Naive thymus-derived CD8-positive, alpha-beta T cell (primary cell): ENCODE measurements at places on chromosomes 6 and 20. TPM values are rescaled to one million over a fixed set of nuclear protein-coding genes. Genes with fewer than 3 reads are reported as not detected.

GRCh38 chr6:30152910-30153610, 8.0 kb downstream of the TRIM10 start:
- H3K27me3 ChIP-seq, result peaks cover 49% of the 10 kb centered on the region
- no peak overlapping the region for H3K27ac ChIP-seq
- no peaks in the 10 kb centered on the region for H3K36me3 ChIP-seq
- no peak overlapping the region for H3K4me3 ChIP-seq
- DNase-seq, result no peak
- H3K4me1 ChIP-seq, result peaks cover 4% of the 10 kb centered on the region

- H3K27ac ChIP-seq, result peak overlapping the region; percentile 47
- no peak overlapping the region for H3K4me3 ChIP-seq
- DNase-seq, result no peak
- peaks cover 35% of the 10 kb centered on the region for H3K27me3 ChIP-seq
- H3K36me3 ChIP-seq, result no peaks in the 10 kb centered on the region
- H3K4me1 ChIP-seq, result peaks cover 30% of the 10 kb centered on the region
Measured at GRCh38 chr20:44011251-44011940, 96.7 kb downstream of the TOX2 start.

GRCh38 chr6:72861935-72862432, 240.1 kb downstream of the KCNQ5 start:
- no peak for DNase-seq
- no peaks in the 10 kb centered on the region for H3K36me3 ChIP-seq
- peak overlapping the region; percentile 22 for H3K27ac ChIP-seq
- no peaks in the 10 kb centered on the region for H3K27me3 ChIP-seq

GRCh38 chr6:55868176-55868575, 7.2 kb downstream of the BMP5 start:
- H3K4me3 ChIP-seq, result no peak overlapping the region
- no peak for DNase-seq
- H3K36me3 ChIP-seq, result no peaks in the 10 kb centered on the region

GRCh38 chr6:156311291-156311690, 465.9 kb upstream of the ARID1B start:
- no peak for DNase-seq
- no peak overlapping the region for H3K27ac ChIP-seq
- H3K4me3 ChIP-seq, result no peak overlapping the region

GRCh38 chr6:131336596-131336995, 201.3 kb downstream of the AKAP7 start:
- peaks cover 3% of the 10 kb centered on the region for H3K4me1 ChIP-seq
- H3K4me3 ChIP-seq, result no peak overlapping the region
- no peak overlapping the region for H3K27ac ChIP-seq

DNA sequence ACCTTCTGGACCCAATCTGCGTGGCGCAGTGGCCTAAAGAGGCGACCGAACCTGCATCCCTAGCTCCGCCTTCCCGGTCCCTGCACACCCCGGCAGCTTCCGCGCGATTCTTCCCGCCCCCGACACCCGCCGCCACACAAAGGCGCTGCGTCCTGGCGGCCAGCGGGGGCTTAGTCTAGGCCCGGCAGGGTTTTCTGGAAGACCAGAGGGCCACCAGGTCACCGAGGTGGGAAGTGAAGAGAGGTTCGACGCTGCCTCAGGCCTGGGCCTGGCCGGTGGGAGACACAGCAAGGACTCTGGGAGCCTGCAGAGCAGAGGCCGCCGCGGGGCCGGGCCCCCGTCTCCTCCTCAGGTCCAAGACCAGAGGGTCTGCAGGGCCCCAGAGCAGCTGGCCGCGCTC, 154.9 kb downstream of the OR2B2 start:
- peaks cover 4% of the 10 kb centered on the region for H3K27me3 ChIP-seq
- H3K4me1 ChIP-seq, result peaks cover 36% of the 10 kb centered on the region
- H3K36me3 ChIP-seq, result no peaks in the 10 kb centered on the region
- DNase-seq, result peak; percentile 76
- H3K4me3 ChIP-seq, result peak overlapping the region; percentile 83

DNA sequence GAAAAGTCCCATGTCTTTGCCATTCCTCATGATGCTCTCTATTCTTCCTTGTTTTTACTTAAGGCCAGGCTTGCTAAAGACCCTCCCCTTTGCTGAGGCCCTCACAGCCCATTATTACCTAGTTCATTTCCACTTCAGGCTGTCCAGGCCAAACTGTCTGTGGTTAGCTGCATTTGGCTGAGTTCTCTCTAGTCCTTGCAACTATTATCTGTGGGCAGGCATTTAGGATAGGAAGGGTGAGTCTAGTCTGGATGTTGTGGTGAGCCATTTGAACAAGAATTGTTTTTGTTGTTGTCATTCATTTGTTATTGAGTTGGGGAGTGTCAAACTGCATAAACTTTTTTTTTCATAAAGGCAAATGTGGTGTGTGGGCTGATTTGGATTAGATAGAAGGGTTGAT, 182.4 kb downstream of the CD109 start:
- H3K4me3 ChIP-seq, result no peak overlapping the region
- no peak for DNase-seq
- H3K27ac ChIP-seq, result no peak overlapping the region
- H3K27me3 ChIP-seq, result peaks cover 8% of the 10 kb centered on the region

- no peaks in the 10 kb centered on the region for H3K27me3 ChIP-seq
- H3K36me3 ChIP-seq, result no peaks in the 10 kb centered on the region
- H3K27ac ChIP-seq, result no peak overlapping the region
- DNase-seq, result no peak
Measured at GRCh38 chr6:110317646-110318045, 40.5 kb downstream of the METTL24 start.

- no peaks in the 10 kb centered on the region for H3K36me3 ChIP-seq
- DNase-seq, result no peak
- no peaks in the 10 kb centered on the region for H3K4me1 ChIP-seq
- H3K27ac ChIP-seq, result no peak overlapping the region
- H3K27me3 ChIP-seq, result no peaks in the 10 kb centered on the region
Measured at GRCh38 chr6:139546106-139546472, 171.6 kb upstream of the CITED2 start.

GRCh38 chr6:92942549-92942948, 476.8 kb downstream of the EPHA7 start:
- H3K4me1 ChIP-seq, result no peaks in the 10 kb centered on the region
- no peak for DNase-seq
- no peak overlapping the region for H3K4me3 ChIP-seq
- no peak overlapping the region for H3K27ac ChIP-seq
- no peaks in the 10 kb centered on the region for H3K36me3 ChIP-seq

GRCh38 chr6:31729979-31730630, 1.0 kb upstream of the DDAH2 start:
- H3K36me3 ChIP-seq, result no peaks in the 10 kb centered on the region
- no peaks in the 10 kb centered on the region for H3K27me3 ChIP-seq
- H3K27ac ChIP-seq, result peak overlapping the region; percentile 89
- peak; percentile 75 for DNase-seq
- peak overlapping the region; percentile 96 for H3K4me3 ChIP-seq
- peaks cover 73% of the 10 kb centered on the region for H3K4me1 ChIP-seq

DNA sequence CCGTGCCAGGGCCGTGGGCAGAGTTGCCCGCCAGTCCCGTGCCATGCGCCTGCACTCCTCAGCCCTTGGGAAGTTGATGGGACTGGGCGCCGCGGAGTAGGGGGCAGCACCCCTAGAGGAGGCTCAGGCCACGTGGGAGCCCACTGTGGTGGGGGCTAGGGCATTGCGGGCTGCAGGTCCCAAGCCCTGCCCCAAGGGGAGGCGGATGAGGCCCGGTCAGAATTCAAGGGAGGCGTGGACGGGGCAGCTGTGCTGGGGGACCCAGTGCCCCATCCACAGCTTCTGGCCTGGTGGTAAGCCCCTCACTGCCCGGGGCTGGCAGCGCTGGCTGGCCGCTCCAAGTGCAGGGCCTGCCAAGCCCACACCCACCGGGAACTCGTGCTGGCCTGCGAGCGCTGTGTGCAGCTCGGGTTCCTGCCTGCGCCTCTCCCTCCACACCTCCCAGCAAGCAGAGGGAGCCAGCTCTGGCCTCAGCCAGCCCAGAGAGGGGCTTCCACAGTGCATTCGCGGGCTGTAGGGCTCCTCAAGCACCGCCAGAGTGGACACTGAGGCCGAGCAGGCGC, 317.8 kb downstream of the HAO1 start:
- H3K27ac ChIP-seq, result no peak overlapping the region
- H3K27me3 ChIP-seq, result no peaks in the 10 kb centered on the region
- DNase-seq, result no peak
- no peaks in the 10 kb centered on the region for H3K36me3 ChIP-seq

- no peak overlapping the region for H3K4me3 ChIP-seq
- H3K27ac ChIP-seq, result peak overlapping the region; percentile 30
- peaks cover 33% of the 10 kb centered on the region for H3K4me1 ChIP-seq
Measured at GRCh38 chr6:89359561-89359960, 7.0 kb upstream of the UBE2J1 start.

GRCh38 chr6:112338166-112338709, 8.9 kb upstream of the RFPL4B start:
- H3K27me3 ChIP-seq, result peaks cover 24% of the 10 kb centered on the region
- no peak overlapping the region for H3K27ac ChIP-seq
- H3K36me3 ChIP-seq, result no peaks in the 10 kb centered on the region
- H3K4me3 ChIP-seq, result no peak overlapping the region
- no peak for DNase-seq

- H3K27me3 ChIP-seq, result no peaks in the 10 kb centered on the region
- H3K36me3 ChIP-seq, result no peaks in the 10 kb centered on the region
- H3K27ac ChIP-seq, result no peak overlapping the region
- no peaks in the 10 kb centered on the region for H3K4me1 ChIP-seq
Measured at GRCh38 chr6:139882234-139882633, 507.8 kb upstream of the CITED2 start.

DNA sequence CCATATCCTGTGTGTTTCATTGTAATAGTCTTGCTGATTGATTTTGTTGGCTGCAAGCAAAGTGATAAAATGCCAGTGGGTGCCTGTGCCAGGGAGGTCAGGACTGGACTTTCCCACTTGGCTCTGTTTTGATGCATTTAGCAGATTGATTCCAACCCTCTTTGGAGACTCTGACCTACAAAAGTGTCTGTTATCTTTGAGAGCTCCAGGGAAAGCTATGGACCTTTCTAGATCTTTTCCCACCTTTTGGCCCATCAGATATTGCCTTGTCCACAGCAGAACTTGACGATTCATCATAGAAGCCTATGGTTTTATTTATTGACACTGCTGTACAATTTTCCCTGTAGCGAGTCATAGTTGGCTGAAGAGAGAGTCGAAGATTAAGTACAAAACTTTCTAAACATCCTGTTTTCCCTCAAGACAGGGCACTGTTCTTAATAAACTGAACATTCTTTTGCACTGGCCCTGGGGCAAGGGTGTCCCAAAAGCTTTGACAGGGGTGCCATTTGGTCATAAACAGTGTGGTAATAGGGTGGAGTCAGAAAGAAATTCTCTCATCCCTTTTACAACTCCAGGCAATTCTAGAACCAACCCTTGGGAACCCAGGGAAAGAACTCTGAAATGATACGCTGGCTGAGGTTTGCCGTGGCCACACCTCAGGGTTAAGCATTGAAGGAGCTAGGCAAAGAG, 53.7 kb downstream of the E2F3 start:
- no peak overlapping the region for H3K4me3 ChIP-seq
- H3K36me3 ChIP-seq, result peaks cover 24% of the 10 kb centered on the region
- no peaks in the 10 kb centered on the region for H3K27me3 ChIP-seq
- no peak for DNase-seq

GRCh38 chr20:34850969-34851368, 21.7 kb downstream of the GGT7 start:
- no peak overlapping the region for H3K27ac ChIP-seq
- H3K4me3 ChIP-seq, result no peak overlapping the region
- no peaks in the 10 kb centered on the region for H3K27me3 ChIP-seq
- H3K36me3 ChIP-seq, result no peaks in the 10 kb centered on the region
- H3K4me1 ChIP-seq, result no peaks in the 10 kb centered on the region

GRCh38 chr6:167467282-167467681, 142.4 kb downstream of the TTLL2 start:
- no peak for DNase-seq
- H3K4me3 ChIP-seq, result no peak overlapping the region
- no peaks in the 10 kb centered on the region for H3K4me1 ChIP-seq
- H3K27me3 ChIP-seq, result peaks cover 8% of the 10 kb centered on the region
- H3K36me3 ChIP-seq, result no peaks in the 10 kb centered on the region

DNA sequence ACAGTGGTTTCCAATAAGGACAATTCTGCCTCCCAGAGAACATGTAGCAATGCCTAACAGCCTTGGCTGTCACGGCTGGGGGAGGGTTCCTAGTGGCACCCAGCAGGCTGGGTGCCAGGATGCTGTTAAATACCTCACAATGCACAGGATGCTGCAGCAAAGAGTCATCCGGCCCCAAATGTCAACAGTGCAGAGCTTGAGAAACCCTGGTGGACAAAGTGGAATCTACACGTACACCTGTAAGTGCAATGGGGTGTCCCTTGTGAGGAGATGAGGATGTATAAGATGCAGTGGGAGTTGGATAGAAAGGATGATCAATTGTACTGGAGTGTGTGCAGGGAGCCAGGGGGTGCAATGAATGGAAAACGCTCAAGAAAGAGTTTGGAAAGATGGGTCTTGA, 142.4 kb downstream of the FNDC1 start:
- H3K27ac ChIP-seq, result no peak overlapping the region
- no peaks in the 10 kb centered on the region for H3K36me3 ChIP-seq
- no peak for DNase-seq
- no peaks in the 10 kb centered on the region for H3K4me1 ChIP-seq
- H3K4me3 ChIP-seq, result no peak overlapping the region

Gene LST1
- total RNA-seq, result 19.1 TPM

Gene TREML1
- not detected for total RNA-seq

Gene BMP2
- total RNA-seq, result not detected

Gene IMPG1
- not detected for total RNA-seq

Gene CRNKL1
- total RNA-seq, result 34.3 TPM

Gene ZC3H12D
- total RNA-seq, result 63.5 TPM
